ENCODE measurements at places on chromosomes 12 and 14.
A peak's percentile ranks its signal among the peaks of the same experiment; 100 is the strongest.

DNA sequence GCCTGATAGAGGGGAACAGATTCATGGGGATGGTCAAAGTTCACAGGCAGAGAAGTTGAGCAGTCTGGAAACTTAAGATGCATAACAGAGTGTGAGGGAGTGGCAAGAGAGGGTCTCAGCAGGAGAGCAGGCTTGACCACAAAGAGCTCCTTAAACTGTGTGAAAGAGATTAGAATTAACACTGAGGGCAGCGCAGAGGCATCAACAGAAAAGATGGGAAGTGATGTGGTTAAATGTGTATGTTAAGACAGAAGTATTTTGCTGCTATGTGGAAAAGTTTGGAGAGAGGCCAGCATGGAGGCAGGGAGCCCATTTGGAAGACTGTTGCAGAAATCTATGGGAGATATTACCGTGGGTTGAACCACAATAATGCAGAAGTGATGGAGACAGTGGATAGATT is 122.7 kb upstream of the LMNTD1 start:
- DNase-seq, result peak; percentile 8

GRCh38 chr12:13223941-13224340 is 27.4 kb downstream of the EMP1 start:
- DNase-seq, result no peak

DNA sequence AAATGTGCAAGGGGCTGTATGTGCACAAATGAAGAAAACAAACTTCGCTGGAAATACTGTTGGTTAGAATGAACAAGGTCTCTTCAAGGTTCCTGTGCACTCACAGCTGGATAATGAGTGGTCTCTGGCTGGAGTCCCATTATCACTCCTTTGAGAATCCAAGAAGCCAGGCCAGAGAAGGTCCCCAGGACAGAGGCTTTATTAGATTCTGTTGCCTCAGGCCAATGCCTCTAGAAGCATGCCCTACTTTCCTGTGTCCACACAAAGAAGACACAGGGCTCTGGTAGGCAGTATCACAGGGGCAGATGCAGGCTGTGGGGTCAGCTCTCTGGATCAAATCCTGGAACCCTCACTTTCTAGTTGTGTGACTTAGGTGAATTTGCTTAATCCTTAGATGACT is 384.7 kb downstream of the GRIN2B start:
- DNase-seq, result no peak

- DNase-seq, result peak; percentile 84
Measured at GRCh38 chr12:107242189-107242588, 148.8 kb upstream of the CRY1 start.

DNA sequence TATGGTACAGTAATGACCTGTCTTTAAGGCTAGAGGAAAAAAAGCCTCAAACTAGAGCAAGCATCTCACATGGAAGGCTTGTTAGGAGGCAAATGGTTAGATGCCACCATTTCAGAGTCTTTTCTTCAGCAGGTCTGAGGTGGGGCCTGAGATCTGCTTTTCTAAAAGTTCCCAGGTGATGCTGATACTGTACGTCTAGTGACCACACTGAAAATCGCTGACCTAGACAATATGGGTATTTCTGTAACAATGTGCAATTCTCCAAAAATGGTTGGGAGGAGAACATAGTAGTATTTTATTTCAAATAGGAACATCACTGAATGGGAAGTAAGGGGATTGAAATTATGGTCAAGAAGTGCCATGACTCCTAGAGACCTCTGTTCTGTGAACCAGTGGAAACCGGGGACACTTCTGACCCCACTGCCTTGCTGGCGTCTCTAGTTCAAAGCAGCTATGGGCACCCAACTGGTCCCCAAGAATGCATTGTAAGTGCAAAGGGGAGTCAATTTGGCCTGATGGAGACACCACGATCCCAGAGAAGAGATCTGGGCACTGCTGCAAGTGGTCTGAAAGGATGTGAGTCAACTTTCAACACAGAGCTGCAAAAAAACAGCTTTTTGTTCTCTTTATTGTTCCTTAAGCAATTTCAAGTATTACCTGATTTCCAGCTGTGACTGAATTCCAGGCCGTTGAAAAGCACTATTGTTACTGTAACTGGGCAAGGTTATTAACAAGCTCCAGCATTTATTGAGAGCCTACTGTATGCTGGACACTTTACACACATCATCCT is 54.4 kb upstream of the PLEKHG7 start:
- peak; percentile 68 for DNase-seq

DNA sequence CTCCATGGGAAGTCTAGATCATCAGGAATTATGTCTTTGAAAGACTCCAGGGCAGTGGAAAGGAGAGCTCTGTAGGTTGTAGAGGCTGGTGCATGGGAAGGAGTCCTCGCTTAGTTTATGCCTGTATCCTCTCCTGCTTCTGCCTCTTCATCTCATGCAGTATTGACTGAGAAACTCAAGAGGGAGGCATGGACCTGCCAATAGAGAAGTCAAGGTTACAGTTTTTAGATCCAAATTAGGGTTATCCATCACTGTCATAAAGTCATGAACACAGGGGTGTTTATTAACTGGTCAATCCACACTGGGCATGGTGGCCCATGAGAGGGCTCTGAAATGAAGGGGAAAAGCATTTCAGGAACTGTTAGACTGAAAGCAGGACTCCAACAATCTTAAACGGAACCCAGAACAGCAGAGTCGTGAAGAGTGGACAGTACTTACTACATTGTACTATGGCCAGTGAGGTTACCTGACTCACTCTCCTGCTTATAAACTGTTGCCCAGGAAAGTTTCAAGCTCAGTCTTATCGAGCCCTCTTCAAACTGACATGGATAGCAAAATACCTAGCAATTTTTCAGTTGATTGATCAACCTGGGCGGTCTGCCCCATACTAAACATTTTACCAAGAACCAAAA is 30.1 kb upstream of the DHRS7 start:
- no peak for DNase-seq

- no peak for DNase-seq
Measured at GRCh38 chr12:48183876-48184548, 568 bp downstream of the CCDC184 start.

DNA sequence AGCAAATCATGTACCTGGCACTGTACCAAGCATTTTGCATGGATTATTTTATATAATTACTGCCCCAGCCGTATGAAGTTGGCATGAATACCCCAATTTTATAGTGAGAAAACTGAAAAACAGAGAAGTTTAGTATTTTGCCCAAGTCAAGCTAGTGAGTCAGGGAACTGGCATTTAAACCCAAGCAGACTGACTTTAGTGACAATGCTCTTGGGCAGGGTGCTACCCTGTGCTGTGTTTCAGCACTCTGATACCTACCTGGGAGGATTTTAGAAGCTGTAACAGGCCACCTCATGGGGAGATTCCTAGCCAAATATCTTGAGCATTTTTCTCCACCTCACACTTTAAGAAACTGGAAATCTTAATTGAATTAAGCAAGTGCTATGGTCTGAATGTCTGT is 98.1 kb upstream of the MAX start:
- DNase-seq, result no peak

DNA sequence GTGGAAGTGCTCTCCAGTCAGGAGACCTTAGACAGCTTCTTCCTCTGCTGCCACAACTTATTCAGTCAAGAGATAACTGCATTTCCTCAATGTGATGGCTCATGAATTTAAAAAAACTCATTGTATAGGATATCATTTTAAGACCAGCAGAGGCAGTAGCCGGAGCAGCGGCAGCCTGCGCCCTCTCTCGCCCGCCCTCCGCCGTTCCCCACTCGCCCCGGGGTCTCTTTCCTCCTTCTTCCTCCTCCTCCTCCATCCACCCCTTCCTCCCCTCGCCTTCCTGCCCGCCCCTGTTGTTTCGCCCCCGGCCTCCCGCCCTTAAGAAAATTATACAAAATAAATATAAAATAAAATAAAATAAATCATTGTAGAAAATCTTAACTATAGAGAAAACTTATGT is 687.6 kb downstream of the FLRT2 start:
- no peak for DNase-seq

GRCh38 chr14:85536833-85537190 is 6.9 kb downstream of the FLRT2 start:
- DNase-seq, result no peak

- no peak for DNase-seq
Measured at GRCh38 chr12:127963933-127964332, 303.0 kb upstream of the TMEM132C start.

DNA sequence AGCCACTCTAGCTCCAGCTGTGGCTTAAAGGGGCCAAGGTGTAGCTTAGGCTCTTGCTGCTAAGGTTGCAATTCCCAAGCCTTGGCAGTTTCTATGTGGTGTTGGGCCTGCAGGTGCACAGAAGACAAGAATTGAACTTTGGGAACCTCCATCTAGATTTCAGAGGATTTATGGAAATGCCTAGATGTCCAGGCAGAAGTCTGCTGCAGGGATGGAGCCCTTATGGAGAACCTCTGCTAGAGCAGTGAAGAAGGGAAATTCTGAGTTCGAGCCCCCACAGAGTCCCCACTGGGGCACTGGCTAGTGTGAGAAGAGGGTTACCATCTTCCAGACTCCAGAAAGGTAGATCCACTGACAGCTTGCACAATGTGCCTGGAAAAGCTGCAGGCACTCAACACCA is 694.7 kb downstream of the SLC16A7 start:
- no peak for DNase-seq

DNA sequence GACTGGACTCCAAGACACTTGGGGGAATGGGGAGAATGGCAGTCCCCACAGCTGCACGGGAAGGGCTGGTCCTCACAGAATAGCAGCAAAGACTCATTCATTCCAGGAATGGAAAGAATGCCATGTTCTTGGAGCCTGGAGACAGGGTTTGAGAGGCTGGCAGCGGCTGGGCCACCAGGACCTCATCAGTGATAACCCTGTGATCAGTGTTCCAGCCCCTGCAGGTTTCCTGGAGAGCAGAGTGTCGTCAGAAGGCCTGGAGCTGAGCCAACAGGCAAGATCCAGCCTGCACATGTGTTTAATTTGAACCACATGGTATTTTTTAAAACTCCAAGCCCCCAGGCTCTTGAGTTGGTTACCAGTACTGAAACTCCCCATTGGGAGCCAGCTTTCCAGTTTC is 11.3 kb downstream of the BDKRB1 start:
- DNase-seq, result no peak

DNA sequence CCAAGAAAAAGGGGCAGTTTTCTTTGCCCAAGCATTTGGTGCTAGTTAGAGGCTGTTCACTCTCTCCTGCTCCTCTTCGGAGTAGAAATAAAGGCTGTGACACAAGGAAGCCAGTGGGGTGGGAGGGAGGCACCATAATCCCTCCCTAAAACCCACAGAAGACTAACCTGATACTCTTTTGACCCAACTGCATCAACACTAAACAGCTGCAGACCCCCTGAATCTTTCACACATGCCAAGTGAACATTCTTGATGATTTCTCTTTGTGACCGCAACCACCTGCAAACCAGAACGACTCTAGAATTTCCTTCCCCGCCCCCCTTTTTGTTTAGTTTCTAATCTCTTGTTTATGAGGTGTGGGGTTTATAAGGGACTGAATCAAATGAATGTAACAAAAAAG is 175.8 kb upstream of the BCL2L14 start:
- DNase-seq, result no peak

Data from HT1080 (cell line).